ENCODE measurements at places on chromosomes 11 and 22. TPM values are rescaled to one million over a fixed set of nuclear protein-coding genes. Genes with fewer than 3 reads are reported as not detected.

DNA sequence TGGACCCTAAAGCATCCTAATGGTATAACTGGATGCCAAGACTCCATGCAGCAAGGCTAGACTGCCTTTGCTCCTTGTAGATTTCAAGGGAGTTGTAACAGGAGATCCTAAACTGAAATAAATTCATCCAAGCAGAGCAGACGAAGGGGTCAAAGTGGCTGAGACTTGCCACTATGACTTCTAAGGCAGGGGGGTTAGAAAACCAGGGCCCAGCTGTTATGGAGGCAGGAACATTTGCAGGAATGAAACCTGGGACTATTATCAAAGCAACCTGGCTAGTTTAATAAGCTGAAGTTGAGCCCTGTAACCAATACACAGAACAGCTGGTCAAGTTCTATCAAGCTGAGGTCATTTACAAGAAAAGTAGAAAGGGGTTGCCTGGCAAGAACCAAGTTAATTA is 122.2 kb upstream of the TRPC6 start:
- DNase-seq, result no peak

DNA sequence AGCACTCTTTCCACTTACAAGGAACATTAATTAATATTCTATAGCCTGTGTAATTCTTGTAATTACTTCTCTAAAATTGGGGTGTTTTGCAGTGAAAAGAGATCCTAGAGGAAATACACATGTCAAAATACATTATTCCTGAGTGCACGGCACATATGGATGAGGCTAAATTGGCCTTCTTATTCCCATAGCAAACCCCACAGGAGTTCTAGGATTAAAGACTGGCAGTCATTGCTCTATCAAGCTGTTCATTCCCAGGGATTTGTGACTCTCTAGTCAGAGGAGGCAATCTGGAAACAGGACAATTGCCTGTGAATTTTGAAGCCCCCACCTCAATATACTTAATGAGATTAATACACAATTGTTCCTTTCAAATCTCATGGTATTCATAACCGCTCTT is 145.9 kb upstream of the OPCML start:
- no peak for DNase-seq

DNA sequence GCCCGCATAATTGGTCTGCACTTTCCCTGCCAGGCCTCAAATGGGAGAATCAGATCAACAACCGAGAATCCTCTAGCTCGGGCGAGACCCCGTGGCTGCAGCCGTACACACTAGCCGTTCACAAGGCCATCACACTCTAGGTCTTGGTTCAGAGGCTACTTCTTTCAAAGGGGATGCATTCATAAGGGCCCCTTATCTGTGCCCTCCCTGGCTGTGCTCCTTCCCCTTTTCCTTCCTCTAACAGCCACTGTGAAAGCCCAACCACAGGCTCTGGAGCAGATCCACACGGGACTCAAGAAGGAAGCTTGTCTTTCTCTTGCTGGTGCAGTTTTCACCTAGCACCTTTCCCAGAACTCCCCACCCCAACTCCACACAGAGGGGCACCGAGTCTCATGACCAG is 24.5 kb downstream of the SMIM38 start:
- DNase-seq, result no peak

DNA sequence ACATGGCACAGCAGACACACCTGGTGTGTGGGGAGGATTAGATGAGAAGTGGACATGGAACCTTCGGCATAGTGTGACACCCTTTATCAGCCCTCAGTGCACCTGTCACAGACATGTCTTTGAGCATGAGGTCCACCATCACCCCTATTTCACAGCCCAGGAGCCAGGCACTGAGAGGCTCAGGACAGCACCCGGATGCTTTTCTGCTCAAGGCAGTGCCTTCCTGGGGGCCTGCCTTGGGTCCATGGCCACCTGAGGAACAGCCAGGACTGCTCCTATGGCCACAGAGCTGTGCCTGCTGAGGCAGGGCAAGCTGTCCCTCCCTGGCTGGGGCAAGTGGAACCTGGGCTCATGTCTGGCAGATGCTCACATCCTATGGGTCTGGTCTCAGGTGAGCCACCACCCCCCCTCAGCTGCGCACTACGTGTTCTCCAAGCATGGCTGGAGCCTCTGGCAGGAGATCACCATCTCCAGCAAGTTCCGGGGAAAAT is 75.8 kb downstream of the MORC2 start:
- DNase-seq, result no peak

DNA sequence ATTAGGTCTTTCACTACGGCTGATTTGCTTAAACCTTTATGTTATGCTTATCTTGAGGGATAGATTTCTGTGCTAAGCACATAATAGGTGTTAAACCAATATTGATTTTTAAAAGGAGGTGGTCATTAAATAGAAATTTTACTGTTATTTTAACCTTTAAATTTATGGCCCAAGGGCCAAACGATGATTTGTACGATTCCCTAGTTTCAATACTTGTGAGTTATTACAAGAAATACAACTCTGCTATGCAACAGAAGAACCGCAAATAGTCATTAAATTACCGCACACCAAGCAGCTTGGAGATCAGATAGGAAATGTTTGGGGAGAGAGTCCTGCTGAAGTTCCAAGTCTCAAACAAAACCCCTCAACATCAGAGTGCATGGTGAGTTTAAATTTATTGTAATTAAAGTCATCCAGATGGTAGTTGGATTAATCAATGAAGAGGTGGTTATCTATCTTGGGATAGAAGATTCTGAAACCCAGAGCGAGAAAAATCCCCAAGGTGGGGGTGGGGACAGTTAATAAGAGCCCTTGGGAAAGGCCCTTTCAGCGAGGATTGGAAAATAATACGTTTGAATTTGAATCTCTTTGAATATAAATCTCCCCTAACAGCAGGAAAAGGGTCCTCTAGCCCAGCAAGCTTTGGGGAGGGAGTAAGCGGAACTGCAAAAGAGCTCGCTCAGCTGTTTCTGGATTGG is 805 bp upstream of the QSER1 start:
- no peak for DNase-seq

- DNase-seq, result no peak
These were observed 12.0 kb downstream of the SIPA1 start for GRCh38 chr11:65649656-65650546.

DNA sequence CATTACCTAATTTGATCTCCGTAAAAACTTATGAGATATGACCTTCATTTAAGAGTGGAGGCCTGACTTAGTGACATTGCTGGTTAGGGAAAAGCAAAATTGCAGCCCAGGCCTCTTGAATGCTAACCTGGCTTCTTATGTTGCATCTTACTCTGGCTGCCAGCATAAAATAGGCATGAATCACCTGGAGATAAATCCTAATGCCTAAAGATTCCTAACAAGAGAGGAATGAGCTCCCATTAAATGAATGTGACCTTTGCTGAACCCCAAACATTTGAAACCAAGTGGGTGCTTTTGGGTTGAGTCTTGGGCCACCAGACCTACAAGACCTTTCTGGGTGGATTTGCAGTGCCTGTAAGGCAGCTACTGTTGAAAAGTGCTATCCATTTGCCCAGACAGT is 1145.6 kb upstream of the TENM4 start:
- peak; percentile 5 for DNase-seq

GRCh38 chr11:86632499-86633269 is 39.7 kb downstream of the ME3 start:
- peak; percentile 97 for DNase-seq

- DNase-seq, result no peak
These were observed 88.6 kb downstream of the BCR start for GRCh38 chr22:23268877-23269276.

GRCh38 chr22:38260761-38261681 is 11.8 kb downstream of the TMEM184B start:
- no peak for DNase-seq

The OR51E2 gene
- not detected for total RNA-seq

The UPK3A gene
- not detected for total RNA-seq

The KCNE3 gene
- total RNA-seq, result 0.55 TPM

The SYT8 gene
- total RNA-seq, result not detected

The ARHGAP8 gene
- 22.9 TPM for total RNA-seq

The SEC14L2 gene
- total RNA-seq, result 36.0 TPM

The MB gene
- not detected for total RNA-seq

Data from kidney epithelial cell (primary cell).